ENCODE measurements at places on chromosomes 16 and 17.

DNA sequence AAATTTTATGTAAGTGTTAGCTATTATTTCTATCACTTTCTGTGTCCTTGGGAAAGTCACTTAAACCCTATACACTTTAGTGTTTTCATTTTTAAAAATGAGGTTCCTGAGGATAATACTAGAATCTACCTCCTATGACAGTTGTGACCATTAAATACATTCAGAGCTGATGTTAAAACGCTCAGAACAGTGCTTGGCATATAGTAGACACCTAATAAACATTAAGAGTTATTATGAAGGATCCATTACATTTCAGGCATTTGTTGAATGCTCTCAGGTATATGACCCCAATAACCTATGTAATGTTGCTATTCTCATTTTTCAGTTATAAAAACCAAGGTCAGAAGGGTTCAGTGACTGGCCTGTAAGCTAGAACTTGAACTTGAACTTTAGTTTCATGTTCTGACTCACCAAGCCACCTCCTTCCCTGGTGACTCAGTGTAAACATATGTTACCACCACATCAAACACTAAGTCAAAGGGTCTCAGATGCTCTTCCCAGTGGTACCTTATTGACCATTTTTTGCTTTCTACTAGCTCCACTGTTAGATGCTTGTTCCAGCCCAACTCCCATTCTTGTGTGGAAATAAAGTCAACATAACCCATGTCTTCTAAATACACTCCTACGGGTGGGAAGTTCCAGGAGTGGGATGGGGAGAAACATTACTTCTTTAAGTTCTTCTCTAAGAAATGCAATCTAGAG, 47.6 kb downstream of the HSD17B2 start:
- ATAC-seq, result peak; percentile 99

- peak; percentile 26 for ATAC-seq
Measured at GRCh38 chr17:58968426-58969061, 138.1 kb downstream of the TRIM37 start.

GRCh38 chr17:43431714-43432523, 33.1 kb downstream of the ARL4D start:
- ATAC-seq, result no peak

GRCh38 chr16:13062219-13062618, 160.8 kb downstream of the SHISA9 start:
- ATAC-seq, result no peak

GRCh38 chr17:63549289-63549945, 860 bp upstream of the DCAF7 start:
- ATAC-seq, result peak; percentile 41

- ATAC-seq, result peak; percentile 55
Measured at GRCh38 chr16:117379-118365, 20.8 kb downstream of the NPRL3 start.

- ATAC-seq, result peak; percentile 72
Measured at GRCh38 chr17:2192367-2193057, 111.1 kb downstream of the SMG6 start.

DNA sequence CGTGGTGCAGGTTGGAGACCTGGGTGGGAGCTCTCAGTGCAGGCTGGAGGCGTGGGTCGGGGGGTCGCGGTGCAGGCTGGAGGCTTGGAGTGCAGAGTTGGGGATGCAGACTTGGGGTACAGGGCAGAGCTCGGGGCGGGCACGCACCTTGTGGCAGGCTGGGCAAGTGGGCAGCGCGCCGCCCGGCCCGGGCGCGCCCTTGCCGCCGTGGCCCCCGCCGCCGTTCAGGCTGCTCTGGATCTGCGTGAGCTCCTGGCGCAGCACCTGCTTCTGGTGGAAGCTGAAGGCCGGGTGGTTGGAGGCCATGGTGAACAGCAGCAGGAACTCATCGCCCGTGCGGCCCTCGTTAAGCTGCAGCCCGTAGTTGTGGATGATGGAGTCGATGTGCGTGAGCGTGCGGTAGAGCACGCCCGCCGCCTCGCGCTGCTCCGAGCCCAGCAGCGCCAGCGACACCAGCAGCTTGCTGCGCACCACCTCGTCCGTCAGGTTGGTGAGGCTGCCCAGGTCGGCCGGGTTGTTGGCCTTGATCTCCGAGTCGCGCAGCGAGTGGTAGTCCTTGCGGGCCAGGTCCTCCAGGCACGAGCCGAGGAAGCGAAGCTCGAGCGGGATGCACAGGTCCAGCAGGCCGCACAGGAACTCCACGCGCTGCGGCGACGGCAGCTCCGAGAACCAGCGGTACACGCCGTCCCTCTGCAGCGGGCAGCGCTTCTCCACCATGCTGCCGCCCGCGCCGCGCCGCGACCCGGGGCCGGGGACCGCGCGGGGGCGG, 1.1 kb downstream of the ZCCHC14 start:
- ATAC-seq, result no peak

DNA sequence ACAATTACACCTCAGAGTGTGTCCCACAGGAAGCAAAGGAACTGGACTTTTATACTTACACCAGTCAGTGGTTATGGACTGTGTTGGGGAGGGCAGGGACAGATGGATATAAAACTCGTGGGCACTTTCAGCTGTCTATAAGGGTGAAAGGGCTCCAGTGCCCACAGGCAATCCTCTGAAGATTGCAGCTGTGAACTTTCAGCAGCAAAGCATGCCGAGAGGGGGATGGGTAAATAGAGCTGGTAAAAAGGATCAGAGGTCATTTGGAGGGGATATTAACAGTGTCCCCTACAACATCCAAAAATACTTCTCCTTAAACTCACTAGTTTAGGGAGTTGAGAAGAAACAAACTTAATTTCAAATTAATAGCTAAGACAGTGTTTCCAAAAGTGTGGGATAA, 13.3 kb upstream of the RFWD3 start:
- ATAC-seq, result no peak

Measured in activated T-helper 17 cell treated with anti-CD3 and anti-CD28 coated beads, Interleukin-2, amount 50 U/mL, for 72 hours (primary cell).